ENCODE measurements at places on chromosomes 16 and 17.
A peak's percentile ranks its signal among the peaks of the same experiment; 100 is the strongest.

DNA sequence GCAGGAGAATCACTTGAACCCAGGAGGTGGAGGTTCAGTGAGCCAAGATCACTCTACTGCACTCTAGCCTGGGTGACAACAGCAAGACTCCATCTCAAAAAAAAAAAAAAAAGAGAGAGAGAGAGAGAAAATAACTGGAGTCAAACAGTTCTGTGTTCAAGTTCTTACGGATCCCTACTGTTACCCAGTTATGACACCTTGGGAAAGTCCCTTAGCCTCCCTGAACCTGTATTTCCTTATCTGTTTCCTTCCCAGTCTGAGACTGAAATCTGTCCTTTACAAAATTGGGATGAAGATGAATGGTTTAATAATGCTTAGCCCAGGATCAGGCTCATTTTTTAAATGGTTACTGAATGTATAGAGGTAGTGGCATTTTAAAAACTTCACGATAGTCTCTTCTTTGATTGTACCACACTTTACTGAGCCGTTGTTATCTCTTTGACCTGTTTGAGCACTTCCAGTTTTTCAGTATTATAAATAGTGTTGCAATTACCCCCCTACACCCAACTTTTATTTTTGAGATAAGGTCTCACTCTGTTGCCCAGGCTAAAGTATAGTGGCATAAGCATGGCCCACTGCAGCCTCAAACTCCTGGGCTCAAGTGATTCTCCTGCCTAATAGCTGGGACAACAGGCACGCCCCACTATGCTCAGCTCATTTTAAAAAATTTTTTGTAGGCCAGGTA, 17.1 kb downstream of the ZNF768 start:
- peaks cover 5% of the 10 kb centered on the region for H3K27me3 ChIP-seq
- no peak overlapping the region for H3K27ac ChIP-seq
- H3K36me3 ChIP-seq = no peaks in the 10 kb centered on the region
- DNase-seq = no peak
- H3K4me3 ChIP-seq = no peak overlapping the region

- peak; percentile 53 for DNase-seq
- H3K4me3 ChIP-seq = no peak overlapping the region
- H3K36me3 ChIP-seq = peaks cover 6% of the 10 kb centered on the region
Measured at GRCh38 chr16:15608398-15609285, 34.3 kb downstream of the MARF1 start.

DNA sequence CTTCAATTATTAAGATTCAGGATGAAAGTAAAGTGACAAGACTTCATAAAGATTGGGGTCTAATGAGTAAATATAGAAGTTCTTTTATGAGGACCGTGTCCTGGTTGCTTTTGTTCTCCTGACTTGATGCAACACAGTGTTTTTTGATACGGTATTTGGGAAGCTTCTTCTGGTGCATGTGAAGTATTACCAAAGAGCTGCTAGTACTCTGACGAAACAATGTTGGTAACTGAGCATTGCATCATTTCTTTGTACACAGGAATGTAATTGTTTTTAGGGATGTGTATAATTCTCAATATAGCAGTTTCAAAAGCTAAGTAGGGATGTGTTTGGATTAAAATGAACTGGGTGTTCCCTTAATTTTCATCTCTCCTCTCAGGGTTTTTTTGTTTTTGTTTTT, 15.9 kb downstream of the KPNB1 start:
- peaks cover 32% of the 10 kb centered on the region for H3K36me3 ChIP-seq
- H3K4me3 ChIP-seq = no peak overlapping the region
- DNase-seq = peak; percentile 70
- no peak overlapping the region for H3K27ac ChIP-seq

DNA sequence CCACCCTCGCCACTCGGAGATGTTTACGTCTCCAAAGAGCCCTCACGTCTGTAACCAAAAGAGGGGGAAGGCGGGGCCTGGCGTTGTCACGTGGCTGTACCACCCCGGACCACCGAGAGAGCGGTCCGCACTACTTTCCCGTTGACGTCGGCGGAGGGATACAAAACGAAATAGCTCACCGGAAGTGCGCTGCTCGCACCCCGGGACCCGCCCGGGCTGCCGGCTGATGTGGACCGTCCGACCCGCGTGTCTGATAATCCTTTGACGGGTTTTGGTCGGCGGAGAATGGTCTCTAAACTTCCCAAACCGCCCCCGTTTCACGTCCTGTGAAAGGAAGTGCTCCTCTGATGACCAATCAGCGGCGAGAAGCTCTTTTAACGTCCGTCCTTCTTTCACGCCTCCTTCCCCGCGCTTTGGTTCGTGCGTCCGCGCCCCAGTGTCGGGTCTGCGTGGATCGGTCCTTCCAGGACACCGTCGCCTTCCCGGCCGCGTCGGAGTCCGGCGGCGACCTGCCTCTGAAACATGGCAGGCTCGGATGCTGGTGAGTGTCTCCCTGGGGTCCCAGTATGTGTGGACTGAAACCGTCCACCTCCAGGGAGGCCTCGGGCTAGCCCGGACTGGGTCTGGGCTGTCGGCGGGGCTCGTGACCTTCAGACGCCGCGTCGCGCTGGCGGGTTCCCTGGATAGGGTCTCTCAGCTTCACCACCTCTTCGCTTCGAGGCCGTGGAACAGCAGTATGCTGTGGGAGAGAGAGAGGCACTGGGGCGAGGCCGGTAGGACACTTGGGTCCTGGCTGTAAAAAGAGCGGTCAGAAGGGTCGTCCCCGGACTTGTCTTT, at the start of gene CEP95:
Gene CEP95, plus strand, starts transcription at position 402 of the 837 bp plus-strand sequence. Its CDS starts 121 bp downstream, at position 523.
- peak; percentile 99 for DNase-seq
- H3K36me3 ChIP-seq = peaks cover 20% of the 10 kb centered on the region
- no peaks in the 10 kb centered on the region for H3K27me3 ChIP-seq
- peak within 1 kb of the TSS; percentile 96 for H3K4me3 ChIP-seq
- H3K4me1 ChIP-seq = peaks cover 14% of the 10 kb centered on the region
- peak within 1 kb of the TSS; percentile 97 for H3K27ac ChIP-seq

- no peaks in the 10 kb centered on the region for H3K27me3 ChIP-seq
- H3K36me3 ChIP-seq = peaks cover 12% of the 10 kb centered on the region
- H3K4me1 ChIP-seq = peaks cover 2% of the 10 kb centered on the region
- no peak overlapping the region for H3K4me3 ChIP-seq
- peak; percentile 48 for DNase-seq
Measured at GRCh38 chr17:16449121-16449570, 33.8 kb downstream of the TRPV2 start.

Data from fibroblast of lung (primary cell).